Activated gamma-delta T cell (primary cell): ENCODE measurements at places on chromosomes 5 and 9.

- DNase-seq = no peak
Measured at GRCh38 chr5:77029376-77029885, 773 bp upstream of the AGGF1 start.

DNA sequence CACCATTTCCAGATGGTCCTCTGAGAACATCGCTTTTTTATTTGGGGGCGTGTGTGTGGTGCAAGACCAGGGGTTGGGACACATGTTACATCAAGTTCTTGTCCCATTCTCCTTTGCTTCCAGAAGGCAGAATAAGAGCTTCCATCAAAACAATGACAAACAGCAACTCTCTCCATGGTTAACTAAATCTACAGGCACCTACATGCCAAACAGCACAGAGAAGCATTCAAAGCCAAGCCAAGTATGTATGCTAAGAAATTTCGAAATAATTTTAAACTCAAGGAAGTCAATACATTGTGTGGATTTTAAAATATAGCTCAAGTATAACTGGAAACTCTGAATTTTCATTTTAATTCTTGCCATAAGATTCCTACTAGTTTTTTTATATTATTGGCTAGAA lies 105.6 kb downstream of the SEC61B start:
- no peak for DNase-seq

DNA sequence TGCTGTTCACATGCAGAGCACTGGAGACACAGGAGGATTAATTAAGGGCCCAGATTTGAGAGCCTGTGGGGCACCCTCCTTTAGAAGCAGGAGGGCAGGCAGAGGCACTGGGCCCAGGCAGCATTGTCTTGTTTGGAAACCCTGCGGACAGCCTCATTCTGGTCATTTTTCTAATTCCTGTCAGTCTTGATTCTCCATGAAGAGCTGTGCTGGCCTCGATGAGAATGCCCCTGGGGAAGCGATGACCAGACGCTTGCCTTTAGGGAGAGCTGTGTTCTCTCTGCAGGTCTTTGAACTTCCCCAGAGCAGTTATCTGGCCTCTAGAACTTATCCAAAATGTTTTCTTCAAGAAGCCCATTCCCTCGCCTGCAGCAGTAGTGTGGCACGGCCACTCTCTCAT lies 117.8 kb upstream of the PTCH1 start:
- no peak for DNase-seq

- DNase-seq = no peak
Measured at GRCh38 chr5:170149206-170149515, 43.5 kb downstream of the FOXI1 start.

DNA sequence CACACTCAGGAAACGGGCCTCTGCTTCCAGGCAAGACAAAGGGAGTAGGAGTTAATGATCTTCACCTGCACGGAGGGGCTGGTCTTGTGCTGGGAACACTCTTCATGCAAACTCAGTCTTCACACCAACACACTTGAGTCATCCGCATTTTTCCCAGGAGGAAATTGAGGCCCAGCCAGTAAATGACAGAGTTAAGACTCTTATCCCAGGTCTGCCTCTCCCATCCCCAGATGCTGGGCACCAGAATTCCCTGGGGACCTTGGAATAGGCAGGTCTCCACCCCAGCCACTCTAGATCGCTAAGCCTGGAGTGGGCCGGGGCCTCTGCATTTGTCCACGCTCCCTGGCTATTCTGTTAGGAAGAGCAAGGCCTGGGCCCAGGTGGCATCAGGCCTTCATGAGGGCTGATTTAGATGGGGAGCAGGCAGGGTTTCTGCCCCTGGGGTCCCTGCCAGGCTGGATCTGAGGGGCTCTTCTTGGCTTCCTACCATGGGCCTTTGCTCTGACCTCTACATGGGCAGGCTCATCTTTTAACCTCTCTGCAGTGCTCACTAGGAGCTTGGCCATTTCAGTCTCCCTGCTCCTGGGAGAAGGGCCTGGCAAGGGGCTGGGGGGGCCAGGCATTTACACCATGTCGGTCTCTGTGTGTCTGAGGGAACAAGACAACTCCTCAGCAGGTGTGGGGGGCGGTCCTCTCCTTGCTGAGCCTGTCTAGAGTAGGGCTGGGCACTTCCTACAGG lies 77.3 kb downstream of the AMBP start:
- DNase-seq = no peak

DNA sequence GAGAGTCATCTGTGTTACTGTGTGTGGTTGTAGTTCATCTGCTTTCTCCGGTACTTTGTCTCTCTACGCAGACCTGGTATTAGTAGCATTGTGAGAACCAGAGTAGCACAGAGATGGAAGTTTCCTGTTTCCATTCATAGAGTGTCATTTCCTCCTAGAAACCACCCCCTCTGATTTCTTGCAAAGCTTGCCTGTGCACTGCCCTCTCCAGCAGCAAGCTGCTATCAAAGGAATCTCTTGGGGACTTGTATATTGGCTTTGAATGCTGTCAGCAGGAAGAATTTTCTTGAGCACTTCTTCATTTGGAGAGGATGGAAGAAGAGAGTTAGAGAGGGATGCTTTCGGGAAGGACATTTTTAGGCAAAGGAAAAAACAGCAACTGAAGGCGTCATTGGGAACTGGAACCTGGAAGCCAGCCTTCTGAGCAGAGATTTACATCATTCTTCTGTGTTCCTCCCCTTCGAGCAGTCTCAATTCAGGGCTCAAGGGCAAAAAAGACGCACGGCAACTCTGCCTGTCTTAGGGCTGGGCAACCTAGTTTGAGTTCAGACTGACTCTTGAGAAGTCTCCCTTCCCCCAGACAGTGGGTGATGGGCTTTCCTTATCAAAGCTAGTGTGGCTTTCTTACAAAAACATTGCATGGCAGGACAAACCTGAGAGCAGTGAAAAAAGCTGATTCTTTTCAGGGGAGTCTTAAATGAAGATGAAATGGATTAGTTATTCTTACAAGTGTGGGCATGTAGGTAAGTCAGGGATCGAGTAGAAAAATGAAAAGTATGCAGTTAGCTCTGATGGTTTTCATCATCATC lies 226.3 kb downstream of the AOPEP start:
- no peak for DNase-seq

GRCh38 chr5:95841914-95842812 lies 19.6 kb upstream of the GLRX start:
- DNase-seq = no peak

DNA sequence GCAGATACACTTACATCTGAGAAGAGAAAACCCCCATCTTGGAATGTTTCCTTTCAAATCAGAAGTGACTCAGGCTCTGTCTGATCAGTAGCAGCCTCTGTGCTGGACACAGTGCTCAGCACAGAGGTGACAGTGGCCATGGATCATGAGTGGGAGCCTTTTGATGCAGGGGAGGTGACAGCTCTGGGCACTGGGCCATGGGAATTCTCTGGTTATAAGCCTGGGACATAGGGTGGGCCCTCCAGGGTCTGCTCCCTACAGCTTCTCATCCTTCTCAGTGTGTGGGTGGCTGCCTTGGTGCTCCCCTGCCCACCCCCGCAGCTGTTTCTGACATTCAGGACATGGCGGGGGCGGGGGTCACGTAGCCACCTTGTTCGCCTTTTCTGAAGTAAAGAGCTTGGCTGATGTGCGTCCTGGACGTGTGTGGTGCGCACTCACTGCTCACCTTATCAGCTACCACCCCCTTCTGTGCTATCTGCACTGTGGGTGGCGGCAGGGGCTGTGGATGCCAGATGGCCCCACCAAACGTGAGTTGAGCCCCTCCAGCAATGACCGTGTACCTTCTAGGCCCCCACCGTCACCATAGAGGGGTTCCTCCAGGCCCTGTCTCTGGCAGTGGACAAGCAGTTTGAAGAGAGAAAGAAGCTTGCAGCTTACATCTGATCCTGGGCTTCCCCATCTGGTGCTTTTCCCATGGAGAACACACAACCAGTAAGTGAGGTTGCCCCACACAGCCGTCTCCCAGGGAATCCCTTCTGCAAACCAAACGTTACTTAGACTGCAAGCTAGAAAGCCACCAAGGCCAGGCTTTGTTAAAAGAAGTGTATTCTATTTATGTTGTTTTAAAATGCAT lies 24.0 kb downstream of the TRIP13 start:
- no peak for DNase-seq

GRCh38 chr9:97398999-97399758 lies 12.7 kb upstream of the TDRD7 start:
- peak; percentile 43 for DNase-seq

DNA sequence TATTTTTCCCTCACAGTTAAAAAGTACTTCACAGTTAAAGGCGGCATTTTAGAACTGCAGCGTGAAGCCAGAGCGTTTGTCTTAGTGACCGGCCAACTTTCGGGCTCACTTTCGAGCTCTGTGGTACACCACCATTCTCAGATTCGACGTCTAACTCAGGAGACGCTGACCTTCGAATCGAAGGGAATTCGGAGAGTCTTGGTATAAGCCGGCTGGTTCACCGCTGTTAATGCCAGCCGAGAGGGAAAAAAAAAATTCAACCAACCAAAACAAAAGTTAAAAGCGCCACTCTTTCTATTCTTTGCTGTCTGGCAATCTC lies 544 bp upstream of the SNX24 start:
- no peak for DNase-seq

GRCh38 chr9:105700668-105701067 lies 6.3 kb downstream of the TMEM38B start:
- no peak for DNase-seq

GRCh38 chr5:116441223-116441622 lies 133.4 kb downstream of the SEMA6A start:
- no peak for DNase-seq

DNA sequence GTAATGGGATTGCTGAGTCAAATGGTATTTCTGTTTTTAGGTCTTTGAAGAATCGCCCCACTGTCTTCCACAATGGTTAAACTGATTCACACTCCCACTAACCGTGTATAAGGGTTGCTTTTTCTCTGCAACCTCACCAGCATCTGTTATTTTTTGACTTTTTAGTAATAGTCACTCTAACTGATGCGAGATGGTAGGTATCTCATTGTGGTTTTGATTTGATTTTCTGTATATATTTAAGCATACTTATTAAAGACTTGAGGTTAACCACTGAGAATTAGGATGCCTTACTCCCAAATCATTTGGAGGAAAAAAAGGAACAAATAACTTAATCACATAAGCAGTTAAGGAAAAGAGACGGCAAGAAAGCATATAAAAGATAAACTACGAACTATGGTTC lies 181.6 kb upstream of the FST start:
- DNase-seq = no peak

- no peak for DNase-seq
Measured at GRCh38 chr9:133161547-133161950, 2.2 kb downstream of the GBGT1 start.

GRCh38 chr5:17679597-17680203 lies 45.4 kb downstream of the TAF11L14 start:
- no peak for DNase-seq

DNA sequence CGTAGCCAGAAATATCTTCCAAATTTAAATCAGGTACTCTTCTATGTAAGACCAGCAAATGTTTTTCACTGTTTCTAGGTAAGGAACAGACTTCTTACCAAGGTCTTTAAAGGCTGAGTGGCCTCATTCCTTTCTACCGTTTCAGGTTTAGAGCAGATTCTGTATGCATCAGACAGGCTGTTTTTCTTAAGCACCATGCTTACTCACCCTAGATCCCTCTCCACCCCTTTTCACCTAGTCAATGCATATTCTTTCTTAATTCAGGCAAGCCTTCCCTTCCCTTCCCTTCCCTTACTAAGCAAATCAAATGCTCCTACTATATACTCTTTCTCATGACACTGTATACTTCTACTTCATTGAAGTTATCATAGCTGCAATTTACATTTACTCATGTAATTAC lies 70.7 kb downstream of the RFX3 start:
- DNase-seq = no peak

- DNase-seq = no peak
Measured at GRCh38 chr5:135400866-135401265, 1.8 kb upstream of the MACROH2A1 start.

- no peak for DNase-seq
Measured at GRCh38 chr9:119255116-119255515, 114.1 kb downstream of the BRINP1 start.

- DNase-seq = no peak
Measured at GRCh38 chr5:107263387-107264018, 407.2 kb downstream of the EFNA5 start.

DNA sequence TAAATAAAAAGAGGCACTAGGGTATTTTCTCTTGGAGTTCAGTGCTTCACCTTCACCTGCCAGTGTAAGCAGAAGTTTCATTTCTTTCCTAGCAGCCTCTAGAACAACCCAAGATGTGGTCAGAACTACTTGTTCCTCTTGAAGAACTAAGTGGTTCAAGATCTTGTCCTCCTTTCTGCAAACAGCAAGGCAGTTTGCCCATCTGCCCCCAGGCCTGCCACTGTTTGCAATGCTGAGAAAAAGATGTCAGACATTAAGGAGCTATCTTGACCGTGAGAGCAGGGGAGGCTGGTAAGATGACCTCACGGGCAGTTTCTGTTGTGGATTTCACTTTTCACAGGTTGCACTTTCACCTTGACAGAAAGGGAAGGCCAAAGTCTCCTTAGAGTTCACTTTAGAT lies 52.0 kb upstream of the KLF4 start:
- DNase-seq = no peak

GRCh38 chr5:77180167-77181081 lies 30.1 kb upstream of the PDE8B start:
- peak; percentile 5 for DNase-seq

DNA sequence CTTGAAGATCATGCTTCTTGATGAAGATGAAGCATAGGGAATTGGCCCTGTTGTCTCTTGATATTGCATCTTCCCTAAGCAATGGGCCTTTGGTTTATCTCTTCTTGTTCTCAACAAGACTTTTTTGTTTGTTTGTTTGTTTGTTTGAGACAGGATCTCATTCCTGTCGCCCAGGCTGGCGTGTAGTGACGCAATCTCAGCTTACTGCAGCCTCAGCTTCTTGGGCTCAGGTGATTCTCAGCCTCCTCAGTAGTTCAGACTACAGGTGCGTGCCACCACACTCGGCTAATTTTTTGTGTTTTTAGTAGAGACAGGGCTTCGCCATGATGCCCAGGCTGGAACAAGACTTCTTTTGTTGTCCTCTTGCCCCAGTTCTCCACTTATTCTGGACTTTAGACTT lies 5.2 kb downstream of the TMEFF1 start:
- no peak for DNase-seq

DNA sequence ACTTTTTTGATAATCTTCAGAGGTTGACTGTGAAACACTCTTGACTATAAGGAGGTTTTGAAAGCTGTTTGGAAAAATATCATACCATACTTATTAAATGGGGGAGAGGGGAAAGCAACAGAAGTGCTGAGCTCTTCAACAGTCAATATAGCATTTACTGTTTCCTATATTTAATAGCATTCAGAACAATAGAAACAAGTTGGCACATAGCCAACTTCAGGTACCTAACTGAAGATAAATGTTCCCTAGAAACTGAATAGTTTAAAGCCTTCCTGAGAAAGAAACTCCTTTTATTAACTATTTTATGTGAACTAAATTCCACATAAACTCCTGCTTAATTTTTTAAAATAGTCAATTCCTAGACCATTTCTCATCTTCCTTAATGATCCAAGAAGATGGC lies 26.3 kb downstream of the SLC31A1 start:
- DNase-seq = no peak

- DNase-seq = no peak
Measured at GRCh38 chr5:41918105-41918504, 7.0 kb upstream of the FBXO4 start.

GRCh38 chr5:181153814-181154213 lies 6.4 kb downstream of the OR2V2 start:
- no peak for DNase-seq
